CD4-positive, alpha-beta memory T cell (primary cell): ENCODE measurements at places on chromosomes 3 and 15. TPM values are rescaled to one million over a fixed set of nuclear protein-coding genes. Genes with fewer than 3 reads are reported as not detected.

DNA sequence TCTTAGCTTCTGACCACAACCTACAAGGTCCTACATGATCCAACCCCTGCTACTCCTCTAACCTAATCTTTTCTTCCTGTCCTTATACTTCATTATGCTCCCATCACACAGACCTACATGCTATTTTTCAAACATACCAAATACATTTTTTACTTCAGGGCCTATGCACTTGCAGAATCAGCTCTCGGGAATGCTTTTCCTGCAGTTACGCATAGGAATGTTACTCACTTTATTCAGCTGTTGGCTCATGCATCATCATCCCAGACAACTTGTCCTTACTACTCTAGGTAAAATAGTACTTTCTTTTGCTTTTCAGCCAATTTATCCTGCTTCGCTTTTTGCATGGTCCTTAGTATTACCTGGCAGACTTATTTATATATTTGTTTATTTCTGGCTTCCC is 105.6 kb downstream of the OXSM start:
- no peaks in the 10 kb centered on the region for H3K36me3 ChIP-seq
- no peak overlapping the region for H3K4me3 ChIP-seq
- H3K27me3 ChIP-seq: no peaks in the 10 kb centered on the region
- no peak overlapping the region for H3K27ac ChIP-seq
- H3K4me1 ChIP-seq: no peaks in the 10 kb centered on the region
- DNase-seq: no peak

- H3K36me3 ChIP-seq: no peaks in the 10 kb centered on the region
- H3K27me3 ChIP-seq: no peaks in the 10 kb centered on the region
- no peak overlapping the region for H3K27ac ChIP-seq
- no peak overlapping the region for H3K4me3 ChIP-seq
- H3K4me1 ChIP-seq: peaks cover 22% of the 10 kb centered on the region
- DNase-seq: peak; percentile 14
Measured at GRCh38 chr3:14377838-14378169, 24.6 kb upstream of the SLC6A6 start.

- H3K4me3 ChIP-seq: no peak overlapping the region
- no peak overlapping the region for H3K27ac ChIP-seq
- H3K27me3 ChIP-seq: peaks cover 23% of the 10 kb centered on the region
- no peaks in the 10 kb centered on the region for H3K36me3 ChIP-seq
- no peaks in the 10 kb centered on the region for H3K4me1 ChIP-seq
Measured at GRCh38 chr15:60326824-60327654, 70.7 kb downstream of the ANXA2 start.

DNA sequence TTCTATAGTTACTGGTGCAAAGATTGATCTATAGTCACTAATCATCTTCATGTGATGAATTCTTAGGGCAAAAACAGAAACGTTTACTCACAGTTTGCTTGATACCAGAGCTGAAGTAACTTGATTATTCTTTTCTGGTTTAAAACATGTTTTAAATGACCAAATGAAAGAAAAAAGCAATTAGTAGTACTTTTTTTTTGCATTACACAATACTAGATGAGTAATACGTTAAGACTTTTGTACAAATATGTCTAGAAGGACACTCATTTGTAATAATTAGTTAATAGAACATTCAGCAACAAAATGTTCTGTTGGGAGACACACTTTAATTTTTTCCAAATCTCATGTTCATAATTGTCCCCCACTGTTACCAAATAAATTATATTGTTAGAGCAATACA is 523.2 kb downstream of the SOX2 start:
- H3K27ac ChIP-seq: no peak overlapping the region
- H3K27me3 ChIP-seq: no peaks in the 10 kb centered on the region
- no peaks in the 10 kb centered on the region for H3K36me3 ChIP-seq
- H3K4me3 ChIP-seq: no peak overlapping the region
- H3K4me1 ChIP-seq: no peaks in the 10 kb centered on the region

- no peak for DNase-seq
- no peak overlapping the region for H3K27ac ChIP-seq
- H3K36me3 ChIP-seq: peaks cover 64% of the 10 kb centered on the region
- H3K4me3 ChIP-seq: no peak overlapping the region
- H3K4me1 ChIP-seq: no peaks in the 10 kb centered on the region
Measured at GRCh38 chr15:43194795-43195194, 9.6 kb downstream of the CCNDBP1 start.

DNA sequence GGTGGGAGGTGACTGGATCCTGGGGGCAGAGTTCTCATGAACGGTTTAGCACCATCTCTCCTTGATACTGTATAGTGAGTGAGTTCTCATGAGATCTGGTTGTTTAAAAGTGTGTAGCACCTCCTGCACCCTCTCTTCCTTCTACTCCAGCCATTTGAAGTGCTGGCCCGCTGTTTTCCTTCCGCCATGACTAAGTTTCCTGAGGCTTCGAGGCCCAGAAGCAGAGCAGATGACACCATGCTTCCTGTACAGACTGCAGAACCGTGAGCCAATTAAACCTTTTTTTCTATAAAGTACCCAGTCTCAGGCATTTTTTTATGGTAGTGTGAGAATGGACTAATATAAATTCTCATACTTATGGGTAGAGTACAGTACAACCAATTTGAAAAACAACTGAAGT is 123.6 kb upstream of the BHLHE40 start:
- no peak overlapping the region for H3K4me3 ChIP-seq
- no peak overlapping the region for H3K27ac ChIP-seq

DNA sequence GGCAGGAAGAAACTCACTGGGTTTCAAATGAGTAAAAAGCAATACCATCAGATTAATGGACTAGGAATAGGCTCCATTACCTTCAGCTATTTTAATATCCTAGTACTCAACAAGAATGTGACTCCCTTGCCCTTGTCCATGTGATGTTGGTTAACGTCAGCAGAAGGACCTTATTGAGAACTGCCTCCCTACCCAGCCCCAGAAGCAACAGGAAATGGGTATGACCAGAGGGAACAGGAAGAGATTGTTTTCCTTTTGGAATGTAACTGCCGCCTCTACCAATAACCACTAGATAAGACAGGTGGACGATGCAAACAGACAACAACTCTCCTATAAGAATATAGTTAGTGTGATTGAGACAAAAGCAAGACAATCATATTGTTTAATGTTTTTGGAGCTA is 10.4 kb upstream of the MME start:
- H3K27ac ChIP-seq: no peak overlapping the region
- H3K27me3 ChIP-seq: no peaks in the 10 kb centered on the region
- DNase-seq: no peak
- H3K36me3 ChIP-seq: no peaks in the 10 kb centered on the region
- no peak overlapping the region for H3K4me3 ChIP-seq

DNA sequence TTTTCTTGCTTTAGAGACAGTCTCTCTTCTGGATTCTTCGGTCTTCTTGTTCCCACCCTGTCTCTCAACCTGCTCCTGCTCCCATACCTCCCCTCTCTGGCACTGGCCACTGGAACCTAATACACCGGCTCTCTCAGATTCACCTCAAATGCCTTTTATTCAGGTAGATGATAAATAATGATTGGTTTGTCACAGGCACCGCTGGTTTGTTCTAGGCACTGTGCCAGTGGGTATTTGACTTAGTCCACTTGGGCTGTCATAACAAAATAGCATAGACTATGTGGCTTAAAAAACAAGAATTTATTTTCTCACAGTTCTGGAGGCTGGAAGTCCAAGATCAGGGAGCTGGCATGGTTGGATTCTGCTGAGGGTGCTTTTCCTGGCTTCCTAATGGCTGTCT is 278.2 kb upstream of the STT3B start:
- no peaks in the 10 kb centered on the region for H3K27me3 ChIP-seq
- no peak for DNase-seq
- no peak overlapping the region for H3K27ac ChIP-seq
- peaks cover 6% of the 10 kb centered on the region for H3K4me1 ChIP-seq

DNA sequence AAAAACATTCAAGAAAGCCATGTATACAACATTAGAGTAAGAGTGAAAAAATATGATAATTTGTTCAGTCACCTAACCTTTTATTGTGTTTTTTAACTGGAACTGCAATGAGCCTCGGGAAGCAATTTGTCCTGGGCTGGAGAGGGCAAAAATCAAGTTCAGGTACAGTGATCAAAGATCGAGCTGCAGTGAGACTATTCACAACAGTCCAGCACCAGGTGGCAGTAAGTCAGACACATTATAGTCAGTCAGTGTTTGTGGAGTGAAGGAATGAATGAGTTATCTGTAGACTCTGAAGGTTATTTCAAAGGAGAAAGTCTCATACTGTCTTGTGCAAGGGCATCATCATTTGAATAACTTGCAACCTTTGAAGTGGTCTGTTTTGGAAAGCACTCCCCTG is 116.6 kb downstream of the CHDH start:
- H3K4me1 ChIP-seq: no peaks in the 10 kb centered on the region
- DNase-seq: no peak
- no peaks in the 10 kb centered on the region for H3K36me3 ChIP-seq
- H3K27ac ChIP-seq: no peak overlapping the region
- no peak overlapping the region for H3K4me3 ChIP-seq

GRCh38 chr3:129205109-129205832 is 21.6 kb upstream of the CNBP start:
- no peaks in the 10 kb centered on the region for H3K36me3 ChIP-seq
- H3K27me3 ChIP-seq: no peaks in the 10 kb centered on the region
- no peaks in the 10 kb centered on the region for H3K4me1 ChIP-seq
- H3K4me3 ChIP-seq: no peak overlapping the region
- H3K27ac ChIP-seq: no peak overlapping the region

DNA sequence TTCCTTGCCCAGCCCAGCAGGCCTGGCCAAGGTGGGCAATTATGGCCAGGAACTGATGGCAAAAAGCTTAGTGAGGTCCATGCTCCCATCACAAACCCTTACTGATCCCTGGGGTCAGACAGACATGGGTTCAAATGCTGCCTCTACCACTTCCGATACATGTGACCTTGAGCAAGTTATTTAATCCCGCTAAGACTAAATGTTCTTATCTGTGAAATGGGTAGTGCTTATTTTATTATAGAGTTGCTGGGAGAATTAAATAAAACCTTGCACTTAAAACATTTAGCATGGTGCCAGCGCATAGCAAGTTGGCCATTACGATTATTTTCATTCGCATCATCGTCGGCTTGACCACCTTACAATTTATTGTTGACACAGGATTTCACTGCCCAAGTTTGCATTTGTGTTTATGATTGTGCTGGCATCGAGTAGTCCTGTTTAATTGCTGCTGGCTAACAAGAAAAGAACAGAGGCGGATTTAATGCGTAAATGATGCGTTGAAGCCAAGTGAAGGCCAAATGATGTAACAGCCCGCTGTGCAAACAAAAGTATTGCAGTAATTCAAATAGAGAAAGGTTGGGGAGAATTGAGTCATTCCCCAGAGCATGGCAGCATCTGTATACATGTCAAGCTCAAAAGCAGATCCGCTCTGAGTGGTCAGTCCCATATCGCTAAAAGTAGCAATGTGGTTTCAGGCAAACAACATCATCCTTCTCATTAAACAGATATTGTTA is 7.3 kb upstream of the FURIN start:
- peaks cover 25% of the 10 kb centered on the region for H3K4me1 ChIP-seq
- no peak overlapping the region for H3K27ac ChIP-seq
- H3K4me3 ChIP-seq: no peak overlapping the region

DNA sequence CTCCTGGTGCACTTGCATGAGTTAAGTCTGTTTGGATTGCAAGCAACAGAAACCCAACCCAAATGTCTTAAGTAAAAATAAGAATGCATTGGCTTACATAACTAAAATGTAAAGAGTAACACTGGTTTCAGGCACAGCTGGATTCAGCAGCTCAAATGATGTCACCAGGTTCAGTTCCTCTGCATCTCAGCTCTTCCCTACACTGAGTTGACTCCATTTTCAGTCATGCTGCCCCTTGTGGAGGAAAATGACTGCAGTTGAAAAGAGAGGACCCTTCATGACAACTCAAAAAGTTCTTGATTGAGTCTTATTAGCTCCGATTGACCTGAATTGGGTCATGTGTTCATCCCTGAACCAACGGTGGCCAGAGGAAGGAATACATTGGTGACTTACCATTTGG is 138.5 kb upstream of the ABI3BP start:
- DNase-seq: no peak
- no peak overlapping the region for H3K4me3 ChIP-seq
- no peak overlapping the region for H3K27ac ChIP-seq

GRCh38 chr3:100048248-100048647 is 66.1 kb downstream of the FILIP1L start:
- no peak overlapping the region for H3K27ac ChIP-seq
- H3K4me3 ChIP-seq: no peak overlapping the region
- no peaks in the 10 kb centered on the region for H3K27me3 ChIP-seq

- no peak overlapping the region for H3K27ac ChIP-seq
- H3K27me3 ChIP-seq: no peaks in the 10 kb centered on the region
- DNase-seq: peak; percentile 36
- peaks cover 5% of the 10 kb centered on the region for H3K4me1 ChIP-seq
- no peaks in the 10 kb centered on the region for H3K36me3 ChIP-seq
- H3K4me3 ChIP-seq: peak overlapping the region; percentile 48
Measured at GRCh38 chr3:44685128-44685800, 27.2 kb upstream of the ZNF502 start.

DNA sequence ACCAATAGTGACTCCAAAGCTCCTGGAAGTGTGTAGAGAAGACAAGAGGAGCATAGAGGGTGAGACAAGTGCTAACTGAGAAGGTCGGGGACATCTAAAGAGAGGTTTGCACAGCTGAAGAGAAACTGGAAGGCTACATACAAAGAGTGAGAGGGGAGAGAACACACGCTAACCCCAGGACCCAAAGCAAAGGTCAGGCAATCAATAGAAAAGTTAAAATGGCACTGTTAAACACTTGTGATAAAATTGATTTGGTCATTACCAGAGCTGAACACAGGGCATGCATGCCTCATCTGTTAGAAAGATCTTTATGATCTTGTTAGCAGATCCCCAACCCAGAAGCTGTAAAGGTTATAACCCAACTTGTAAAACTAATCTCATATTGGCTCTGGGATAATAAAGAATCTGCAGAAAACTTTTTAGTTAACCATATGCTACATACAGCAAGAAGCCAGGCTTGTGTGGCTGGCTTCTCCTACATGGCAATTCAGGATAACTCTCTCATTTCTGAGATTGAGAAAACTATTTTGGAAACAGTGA is 212.6 kb upstream of the ICE2 start:
- no peaks in the 10 kb centered on the region for H3K27me3 ChIP-seq
- H3K4me3 ChIP-seq: no peak overlapping the region
- no peak overlapping the region for H3K27ac ChIP-seq
- H3K4me1 ChIP-seq: peaks cover 44% of the 10 kb centered on the region

DNA sequence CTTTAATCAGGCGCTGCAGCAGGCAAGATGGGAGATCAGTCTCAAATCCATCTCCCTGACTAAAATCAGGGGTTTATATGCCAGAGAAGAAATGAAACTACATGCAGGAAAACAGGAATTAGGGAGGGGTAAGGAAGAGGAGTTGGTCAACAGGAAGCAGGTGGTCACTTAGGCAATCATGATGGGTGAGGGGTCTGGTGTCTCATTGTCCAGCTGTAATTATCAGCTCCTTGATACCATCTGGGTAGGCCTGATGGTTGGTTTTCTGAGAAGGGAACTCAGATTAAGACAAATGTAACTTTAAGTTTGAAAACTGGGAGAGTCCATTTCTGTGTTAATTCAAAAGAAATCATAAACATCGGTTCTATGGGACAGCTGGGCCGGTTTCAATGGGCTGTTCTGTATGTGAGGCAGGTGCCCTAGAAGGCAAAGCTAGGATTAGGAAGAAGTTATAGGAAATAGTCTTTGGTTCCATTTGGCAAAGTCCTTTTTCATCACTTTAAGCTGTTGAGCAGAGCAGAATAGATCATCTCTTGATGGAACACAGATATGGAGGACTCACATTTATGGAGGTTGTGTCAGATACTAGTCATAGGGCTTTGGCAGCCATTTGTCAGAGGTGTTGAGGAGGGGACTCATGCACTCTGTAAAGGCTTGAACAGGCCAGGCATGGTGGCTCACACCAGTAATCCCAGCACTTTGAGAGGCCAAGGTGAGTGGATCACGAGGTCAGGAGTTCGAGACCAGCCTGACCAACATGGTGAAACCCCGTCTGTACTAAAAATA is 149.4 kb downstream of the VGLL4 start:
- H3K4me3 ChIP-seq: no peak overlapping the region
- no peak overlapping the region for H3K27ac ChIP-seq
- H3K27me3 ChIP-seq: no peaks in the 10 kb centered on the region

Gene GRIP2
- polyA plus RNA-seq: not detected

Gene CHRNB4
- not detected for polyA plus RNA-seq

Gene ACKR2
- polyA plus RNA-seq: not detected

Gene ANKUB1
- polyA plus RNA-seq: not detected
